ENCODE measurements at places on chromosomes 12 and 14. TPM values are rescaled to one million over a fixed set of nuclear protein-coding genes. Genes with fewer than 3 reads are reported as not detected.

- H3K36me3 ChIP-seq, result peaks cover 2% of the 10 kb centered on the region
- no peak overlapping the region for H3K27ac ChIP-seq
- no peaks in the 10 kb centered on the region for H3K27me3 ChIP-seq
- DNase-seq, result no peak
- H3K4me1 ChIP-seq, result no peaks in the 10 kb centered on the region
- no peak overlapping the region for H3K4me3 ChIP-seq
Observed at GRCh38 chr14:72941286-72941985, 15.2 kb downstream of the DCAF4 start.

DNA sequence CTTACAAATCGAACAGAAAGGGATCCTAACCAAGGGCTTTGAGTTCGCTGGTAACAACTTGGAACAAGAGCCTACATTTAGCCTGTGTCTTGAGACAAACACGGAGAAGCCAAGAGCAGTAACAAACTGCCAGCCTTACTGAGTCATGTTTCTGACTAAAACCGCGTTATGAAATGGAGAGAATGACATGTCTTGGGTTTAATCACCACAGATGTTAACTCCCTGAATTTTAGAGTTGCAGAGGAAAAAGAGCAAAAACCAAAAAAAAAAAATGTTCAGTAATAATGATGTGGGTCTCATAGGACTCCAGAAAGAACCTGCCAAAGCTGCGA lies 1.0 kb downstream of the BLTP3B start:
- H3K27ac ChIP-seq, result peak overlapping the region; percentile 90
- no peaks in the 10 kb centered on the region for H3K36me3 ChIP-seq
- peaks cover 31% of the 10 kb centered on the region for H3K4me1 ChIP-seq
- peak overlapping the region; percentile 89 for H3K4me3 ChIP-seq
- H3K27me3 ChIP-seq, result no peaks in the 10 kb centered on the region
- peak; percentile 77 for DNase-seq

DNA sequence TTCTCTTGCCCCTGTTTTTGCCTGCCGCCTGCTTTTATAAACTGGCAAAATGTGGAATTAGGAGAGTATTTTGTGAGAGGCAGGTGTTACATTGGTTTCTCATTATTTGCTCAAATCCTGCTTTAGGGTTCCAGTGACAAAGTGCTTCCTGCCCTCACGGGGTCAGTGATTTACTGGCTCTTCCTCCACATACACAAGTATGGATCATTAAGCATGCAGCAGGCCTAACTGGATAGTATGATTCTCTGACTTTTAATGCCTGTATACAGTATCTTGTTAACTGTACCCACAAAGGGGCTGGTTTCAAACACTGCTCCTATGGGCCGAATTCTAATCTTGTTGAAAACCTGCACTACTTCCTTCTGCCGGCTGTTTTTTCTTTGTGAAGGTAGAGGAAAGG lies 63.2 kb downstream of the PTCSC3 start:
- no peak for DNase-seq
- no peaks in the 10 kb centered on the region for H3K4me1 ChIP-seq

GRCh38 chr14:73720636-73721035 lies 6.5 kb upstream of the PNMA1 start:
- H3K4me3 ChIP-seq, result no peak overlapping the region
- no peak overlapping the region for H3K27ac ChIP-seq
- H3K27me3 ChIP-seq, result no peaks in the 10 kb centered on the region
- DNase-seq, result no peak
- peaks cover 28% of the 10 kb centered on the region for H3K4me1 ChIP-seq

DNA sequence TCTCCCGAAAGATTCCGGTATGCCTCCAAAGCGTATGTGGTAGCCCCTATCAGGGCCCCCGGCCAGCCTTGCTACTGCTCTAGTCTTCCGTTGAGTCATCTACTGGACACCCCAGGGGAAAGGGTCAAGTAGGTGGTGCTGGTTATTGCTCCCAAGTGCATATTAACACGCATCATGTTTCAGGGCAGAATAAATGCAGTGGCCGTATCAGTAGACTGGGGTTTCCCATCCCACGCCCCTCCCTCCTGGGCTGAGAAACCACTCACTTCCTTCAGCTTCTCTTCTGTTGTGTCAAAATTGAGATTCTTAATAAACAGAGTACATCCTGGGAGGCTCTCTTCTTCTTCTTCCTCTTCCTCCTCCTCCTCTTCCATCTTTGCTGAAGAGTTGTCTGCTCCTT lies 39.3 kb downstream of the RBM19 start:
- no peak overlapping the region for H3K27ac ChIP-seq
- H3K36me3 ChIP-seq, result peaks cover 2% of the 10 kb centered on the region
- no peak overlapping the region for H3K4me3 ChIP-seq
- no peak for DNase-seq
- H3K27me3 ChIP-seq, result no peaks in the 10 kb centered on the region

DNA sequence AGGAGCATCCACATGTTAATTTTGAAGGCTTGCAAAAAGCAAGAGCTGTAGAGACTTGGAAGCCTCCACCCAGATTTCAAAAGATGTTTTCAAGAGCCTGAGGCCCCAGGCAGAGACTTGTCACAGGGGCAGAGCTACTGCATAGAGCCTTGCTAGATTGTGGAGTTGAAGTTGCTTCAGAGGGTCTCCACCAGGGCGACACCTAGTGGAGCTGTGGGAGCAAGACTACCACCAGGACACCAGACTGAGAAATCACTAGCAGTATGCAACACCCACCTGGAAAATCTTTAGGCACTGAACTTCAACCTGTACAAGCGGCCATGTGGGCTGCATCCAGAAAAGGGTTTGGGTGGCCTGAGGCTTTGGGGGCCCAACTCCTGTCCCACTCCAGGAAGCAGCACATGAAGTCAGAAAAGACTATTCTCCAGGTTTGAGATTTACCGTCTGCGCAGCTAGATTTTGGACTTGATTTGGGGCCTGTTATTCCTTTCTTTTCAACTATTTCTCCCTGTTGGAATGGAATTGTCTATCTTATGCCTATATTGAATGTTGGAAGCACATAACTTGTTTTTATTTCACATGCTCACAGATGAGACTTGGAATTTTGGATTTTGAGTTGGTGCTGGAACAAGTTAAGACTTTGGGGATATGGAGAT lies 508.6 kb downstream of the FLRT2 start:
- no peaks in the 10 kb centered on the region for H3K4me1 ChIP-seq
- H3K4me3 ChIP-seq, result no peak overlapping the region
- no peak overlapping the region for H3K27ac ChIP-seq
- H3K36me3 ChIP-seq, result no peaks in the 10 kb centered on the region
- H3K27me3 ChIP-seq, result no peaks in the 10 kb centered on the region

DNA sequence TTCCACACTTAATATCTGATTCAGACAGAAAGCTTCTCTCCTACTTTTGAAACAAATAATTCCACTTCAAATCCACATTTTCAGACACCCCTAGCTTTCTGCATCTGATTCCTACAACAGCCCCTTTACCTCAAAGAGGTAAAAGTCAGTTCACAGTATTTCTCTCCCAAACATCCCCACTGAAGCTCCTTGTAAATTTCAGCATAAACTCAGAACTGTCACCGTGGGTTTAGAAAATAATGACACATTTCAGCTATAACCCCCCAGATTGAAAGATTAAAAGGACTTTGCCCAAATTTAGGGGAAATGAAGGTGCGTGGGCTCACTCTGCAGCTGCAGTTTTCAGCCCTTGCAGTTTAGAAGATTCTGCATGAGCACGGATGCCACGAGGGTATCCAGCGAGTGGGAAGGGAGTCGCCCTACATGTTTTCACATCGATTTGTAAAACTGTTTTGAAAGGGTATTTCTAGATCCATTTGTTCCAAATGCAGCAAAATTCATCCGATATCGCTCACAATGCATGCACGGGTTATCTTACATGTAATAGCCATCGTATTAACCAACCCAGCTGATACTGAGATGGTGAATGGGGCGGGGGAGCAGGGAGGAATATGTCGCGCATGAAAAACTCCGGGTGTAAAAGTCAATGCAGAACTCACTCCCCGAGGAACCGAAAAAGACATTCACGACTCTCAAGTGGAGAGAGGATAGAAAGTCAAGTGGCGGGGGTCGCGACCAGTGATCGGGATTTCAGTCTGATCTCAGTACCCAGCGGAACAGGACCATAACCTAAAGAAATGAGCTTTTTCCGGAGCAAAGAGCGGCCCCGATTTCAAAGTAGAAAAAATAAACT lies 5.0 kb upstream of the CCND2 start:
- H3K4me3 ChIP-seq, result no peak overlapping the region
- H3K36me3 ChIP-seq, result no peaks in the 10 kb centered on the region
- H3K27ac ChIP-seq, result no peak overlapping the region
- DNase-seq, result no peak
- H3K4me1 ChIP-seq, result no peaks in the 10 kb centered on the region
- H3K27me3 ChIP-seq, result peaks cover 42% of the 10 kb centered on the region

DNA sequence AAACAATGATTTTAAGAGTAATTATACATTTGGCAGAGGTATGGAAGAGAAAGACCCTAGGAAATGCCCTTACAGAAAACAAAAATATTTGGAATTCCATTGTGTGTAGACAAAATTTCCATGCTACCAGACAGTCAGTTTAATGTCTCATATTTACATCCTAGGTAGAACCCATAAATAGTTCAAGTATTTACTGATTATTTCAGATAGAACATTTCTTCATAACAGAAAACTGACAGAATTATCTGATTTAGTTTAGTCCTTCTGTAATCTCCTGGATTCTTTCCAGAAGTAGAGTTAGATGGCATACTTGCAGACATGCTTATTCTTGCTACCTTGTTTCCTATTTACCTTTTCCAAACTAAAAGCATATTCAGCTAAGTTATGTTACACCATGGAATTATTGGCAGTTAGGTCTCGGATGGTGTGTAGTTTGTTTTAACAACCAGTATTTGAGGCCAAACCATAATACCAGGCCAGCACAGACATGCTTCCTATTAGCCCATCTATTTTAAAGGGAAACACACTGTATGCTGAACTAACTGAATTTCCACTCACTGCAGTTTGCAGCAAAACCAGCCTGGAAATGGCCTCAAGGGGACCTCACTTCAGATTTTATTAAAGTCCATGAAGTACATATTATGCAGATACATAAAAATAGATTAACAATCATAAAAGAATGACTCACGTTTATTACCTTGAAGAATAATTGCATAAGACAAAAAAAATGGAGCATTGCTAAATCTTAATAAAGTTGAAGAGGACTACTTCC lies 126.6 kb upstream of the LRIG3 start:
- H3K4me3 ChIP-seq, result no peak overlapping the region
- H3K4me1 ChIP-seq, result no peaks in the 10 kb centered on the region
- no peaks in the 10 kb centered on the region for H3K27me3 ChIP-seq
- no peaks in the 10 kb centered on the region for H3K36me3 ChIP-seq

- no peak overlapping the region for H3K4me3 ChIP-seq
- H3K27me3 ChIP-seq, result peaks cover 7% of the 10 kb centered on the region
- H3K27ac ChIP-seq, result no peak overlapping the region
Observed at GRCh38 chr12:48279601-48280000, 71.1 kb downstream of the ZNF641 start.

GRCh38 chr12:69881771-69882170 lies 56.7 kb downstream of the MYRFL start:
- H3K27me3 ChIP-seq, result peaks cover 12% of the 10 kb centered on the region
- H3K4me3 ChIP-seq, result no peak overlapping the region
- no peaks in the 10 kb centered on the region for H3K4me1 ChIP-seq
- H3K27ac ChIP-seq, result no peak overlapping the region

DNA sequence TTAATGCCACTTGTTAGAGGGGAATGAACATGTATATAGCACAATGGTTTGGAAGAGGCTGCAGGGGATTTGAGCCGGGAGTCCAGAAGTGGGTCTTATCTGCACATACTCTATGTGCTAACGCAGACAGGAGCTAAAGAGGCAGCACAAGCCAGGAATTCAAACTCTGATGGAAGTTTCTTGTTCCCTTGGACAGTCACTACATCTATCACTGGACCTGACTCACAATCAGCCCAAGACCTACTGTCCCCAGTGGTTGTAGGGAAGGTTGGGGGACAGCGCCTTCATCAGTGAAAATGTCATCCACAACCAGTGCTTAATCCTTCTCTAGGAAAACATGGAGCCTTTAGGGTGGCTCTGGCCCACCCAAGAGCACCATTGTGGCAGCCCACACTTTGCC lies 107.8 kb downstream of the GCH1 start:
- no peaks in the 10 kb centered on the region for H3K27me3 ChIP-seq
- no peak overlapping the region for H3K4me3 ChIP-seq
- no peak for DNase-seq
- no peaks in the 10 kb centered on the region for H3K4me1 ChIP-seq
- H3K36me3 ChIP-seq, result no peaks in the 10 kb centered on the region

- no peaks in the 10 kb centered on the region for H3K36me3 ChIP-seq
- no peaks in the 10 kb centered on the region for H3K27me3 ChIP-seq
- no peak overlapping the region for H3K27ac ChIP-seq
- H3K4me1 ChIP-seq, result no peaks in the 10 kb centered on the region
Observed at GRCh38 chr12:62774794-62775193, 160.2 kb downstream of the PPM1H start.

GRCh38 chr14:61051051-61051450 lies 70.0 kb downstream of the SLC38A6 start:
- no peak overlapping the region for H3K27ac ChIP-seq
- H3K36me3 ChIP-seq, result no peaks in the 10 kb centered on the region
- no peaks in the 10 kb centered on the region for H3K27me3 ChIP-seq
- H3K4me3 ChIP-seq, result no peak overlapping the region
- H3K4me1 ChIP-seq, result no peaks in the 10 kb centered on the region

DNA sequence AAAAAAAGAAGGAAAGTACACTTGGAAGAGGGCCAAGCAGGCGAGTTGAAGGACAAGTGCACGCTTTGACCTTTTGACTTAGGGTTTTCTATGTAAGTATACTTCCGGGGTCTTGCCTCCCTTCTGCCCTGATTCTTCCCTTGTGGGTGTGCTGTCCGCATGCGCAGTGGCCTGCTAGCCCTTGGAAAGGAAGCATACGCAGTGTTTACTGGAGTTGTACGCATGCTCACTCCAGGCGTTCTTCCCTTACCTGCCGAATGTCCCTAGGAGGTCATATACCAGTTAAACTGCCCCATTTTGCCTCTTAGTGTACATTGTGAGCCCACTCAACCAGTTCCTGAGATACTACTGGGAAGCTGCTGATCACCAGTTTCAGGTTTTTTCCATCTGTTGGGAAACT lies 15.7 kb upstream of the DDHD1 start:
- no peaks in the 10 kb centered on the region for H3K36me3 ChIP-seq
- no peaks in the 10 kb centered on the region for H3K27me3 ChIP-seq
- DNase-seq, result no peak

DNA sequence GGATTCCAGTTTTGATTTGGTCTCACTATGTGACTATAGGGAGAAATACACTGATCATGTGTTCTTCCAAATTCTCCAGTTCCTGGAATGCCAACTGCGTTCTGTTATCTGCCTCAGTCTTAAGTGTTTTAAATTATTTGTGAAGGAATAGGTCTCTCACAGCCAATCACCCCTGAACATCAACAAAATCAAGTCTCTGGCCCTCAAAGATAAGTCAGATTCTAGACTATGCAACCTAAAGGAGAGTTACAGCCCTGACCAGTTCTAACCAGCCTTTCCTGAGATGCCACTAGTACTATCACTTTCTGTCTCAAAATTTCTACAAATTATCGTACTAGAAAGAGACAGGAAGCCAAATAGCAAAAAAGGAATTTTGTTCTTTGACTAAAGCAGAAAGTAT lies 22.3 kb downstream of the ZFC3H1 start:
- no peaks in the 10 kb centered on the region for H3K4me1 ChIP-seq
- DNase-seq, result no peak
- no peaks in the 10 kb centered on the region for H3K27me3 ChIP-seq

Gene CCDC38
- not detected for total RNA-seq

Gene SSTR1
- not detected for total RNA-seq

Gene PPP1R36
- total RNA-seq, result 0.69 TPM

Gene CCDC198
- not detected for total RNA-seq

Gene NCOR2
- 461 TPM for total RNA-seq

Gene IFNG-AS1
- total RNA-seq, result not detected

Gene ISCU
- 66.1 TPM for total RNA-seq

Gene CLEC6A
- total RNA-seq, result not detected

Gene TPH2
- not detected for total RNA-seq

Gene BDKRB1
- total RNA-seq, result not detected

Measured in Panc1 (cell line).